ENCODE measurements at places on chromosomes 3 and 15.
A peak's percentile ranks its signal among the peaks of the same experiment; 100 is the strongest.

DNA sequence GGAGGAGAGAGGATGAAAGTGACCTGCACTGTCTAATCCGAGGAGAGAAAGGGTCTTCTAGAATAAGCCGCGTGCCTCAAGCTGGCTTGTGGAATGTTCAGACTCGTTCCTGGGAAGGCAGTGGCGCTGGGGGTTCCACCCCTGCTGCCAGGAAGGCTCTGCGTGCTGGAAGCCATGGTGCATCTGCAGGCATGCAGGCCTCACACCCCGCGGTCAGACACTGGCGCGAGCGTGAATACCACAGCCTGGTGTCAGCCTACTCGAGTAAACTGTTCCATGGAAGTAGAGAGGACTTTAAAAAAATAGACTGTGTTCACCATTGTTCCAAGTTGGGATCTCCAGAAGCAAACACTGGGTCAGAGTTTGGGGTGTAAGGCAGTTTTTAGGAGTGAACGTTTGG is 25.9 kb upstream of the GABRG3 start:
- no peak for DNase-seq

DNA sequence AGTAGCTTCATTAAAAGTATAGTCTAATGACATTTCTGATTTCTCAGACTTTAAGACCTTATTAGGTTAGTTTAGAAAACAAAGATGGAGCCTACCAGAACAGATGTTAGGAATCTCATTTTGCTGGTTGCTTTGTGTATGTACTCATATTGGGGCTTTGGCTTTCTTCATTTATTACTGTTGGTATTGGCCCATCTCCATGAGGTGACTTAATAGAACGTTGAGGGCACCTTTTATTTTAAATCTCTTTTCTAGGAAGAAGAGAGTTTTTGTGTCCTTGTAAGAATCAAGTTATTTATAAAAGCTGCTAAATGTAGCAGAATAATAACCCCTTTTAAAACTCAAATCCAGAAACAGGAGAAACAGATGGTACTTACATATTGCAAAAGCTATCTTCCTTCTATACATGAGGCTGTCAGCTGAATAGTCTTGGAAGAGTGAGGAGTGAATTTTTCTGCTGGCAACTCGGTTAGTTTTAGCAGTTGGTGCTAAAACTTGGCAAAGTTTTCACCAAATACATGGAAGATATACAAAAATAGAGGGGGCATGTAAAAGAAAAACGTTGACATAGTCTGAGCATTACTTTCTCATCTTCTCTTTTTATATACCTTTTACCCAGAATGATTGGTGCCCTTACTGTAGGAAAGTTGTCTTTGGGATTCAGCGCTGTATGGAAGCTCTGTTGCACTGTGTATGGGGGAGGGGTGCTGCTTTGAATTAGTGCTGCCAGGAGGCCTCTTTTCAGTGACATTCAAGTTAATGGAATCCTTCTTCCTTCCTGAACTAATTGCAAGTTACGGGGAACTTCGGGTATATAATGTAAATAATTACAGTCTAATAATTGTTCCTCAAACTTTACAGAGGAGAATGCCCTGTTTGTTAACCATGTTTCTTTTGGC is 35.8 kb downstream of the CTNNB1 start:
- DNase-seq: no peak

DNA sequence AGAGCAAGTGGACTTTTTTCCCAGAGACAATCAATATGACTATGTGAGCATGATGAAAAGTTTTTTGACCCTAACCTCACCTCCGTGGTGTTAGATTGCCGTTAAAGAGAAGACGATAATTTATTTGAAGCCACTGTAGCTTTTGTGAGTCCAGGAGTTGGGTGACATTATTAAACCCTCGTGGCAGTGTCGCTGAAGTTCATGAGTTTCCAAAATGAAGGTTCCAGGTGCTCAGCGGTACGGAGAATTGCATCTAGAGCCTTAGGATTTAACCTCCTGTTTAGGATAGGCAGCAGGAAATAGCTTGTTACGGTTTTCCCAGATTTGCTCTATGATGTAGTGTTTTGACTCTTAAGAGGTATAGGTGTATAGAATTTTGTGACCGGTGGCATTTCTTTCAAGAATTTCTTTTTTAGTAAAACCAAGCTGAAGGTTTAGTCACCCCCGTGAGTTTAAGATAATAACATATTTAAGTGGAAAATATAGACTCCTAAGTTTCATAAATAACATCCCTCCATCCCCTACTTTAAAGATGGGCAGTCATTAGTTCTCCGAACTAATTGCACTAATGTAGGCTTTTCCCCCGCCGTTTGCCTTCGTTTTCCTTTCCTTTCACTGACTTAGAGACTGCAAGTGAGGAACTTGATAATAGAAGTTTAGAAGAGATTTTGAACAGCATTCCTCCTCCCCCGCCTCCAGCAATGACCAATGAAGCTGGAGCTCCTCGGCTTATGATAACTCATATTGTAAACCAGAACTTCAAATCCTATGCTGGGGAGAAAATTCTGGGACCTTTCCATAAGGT is 2.0 kb downstream of the SMC4 start:
- DNase-seq: no peak

- no peak for DNase-seq
Measured at GRCh38 chr3:120435621-120436020, 15.2 kb downstream of the FSTL1 start.

GRCh38 chr3:156477323-156477722 is 77.6 kb downstream of the SSR3 start:
- DNase-seq: no peak

- DNase-seq: peak; percentile 49
Measured at GRCh38 chr15:79243723-79244122, 38.8 kb upstream of the ANKRD34C start.

- DNase-seq: no peak
Measured at GRCh38 chr3:58025837-58026569, 17.8 kb downstream of the FLNB start.

DNA sequence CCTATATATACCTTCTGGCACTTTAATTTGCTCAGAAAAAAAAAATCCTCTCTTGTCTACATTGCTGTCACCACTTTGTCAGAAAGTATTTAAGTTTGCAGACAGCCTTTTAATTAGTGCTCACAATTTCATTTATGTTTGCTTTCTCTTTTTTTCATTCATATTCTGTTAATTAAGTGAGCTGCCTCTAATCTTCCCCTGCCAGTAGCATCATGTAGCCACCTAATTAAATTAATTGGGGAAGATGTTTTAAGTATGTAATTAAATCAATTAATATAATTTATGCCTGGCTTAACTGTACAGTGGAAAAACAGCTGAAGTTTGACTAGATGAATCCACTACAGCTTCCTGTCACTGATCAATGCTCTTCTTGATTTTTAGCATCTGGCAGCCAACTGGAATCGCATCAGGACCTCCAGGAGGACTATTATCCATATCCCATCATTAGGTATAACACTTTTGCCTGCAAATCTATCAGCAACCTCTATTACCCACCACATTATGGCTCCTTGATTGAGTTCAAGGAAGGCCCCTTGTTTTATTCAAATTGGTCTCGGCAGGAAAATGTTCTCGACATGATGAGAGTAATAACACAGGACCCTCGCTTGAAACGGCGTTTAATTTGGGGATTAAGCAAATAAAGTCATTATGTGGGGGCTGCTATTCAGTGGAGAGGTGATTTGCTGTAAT is 118.5 kb downstream of the IQCH start:
- DNase-seq: no peak

DNA sequence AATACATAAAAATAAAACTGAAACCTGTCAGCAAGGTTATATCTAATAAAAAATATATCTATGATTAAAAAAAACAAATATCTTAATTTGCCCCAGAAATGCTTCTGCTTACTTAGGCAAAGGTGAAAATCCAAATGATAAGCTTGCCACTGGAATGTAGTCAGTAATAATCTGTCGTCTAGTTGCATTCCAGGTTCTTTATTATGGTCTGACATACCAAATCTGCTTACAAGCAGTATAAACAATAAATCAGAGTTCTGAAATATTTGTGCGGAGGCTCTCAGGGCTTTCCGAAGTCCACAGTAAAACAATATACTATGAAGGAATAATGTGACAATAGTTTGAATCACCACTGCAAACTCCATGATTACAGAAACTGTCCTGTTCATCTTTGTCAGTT is 1133.5 kb downstream of the ROBO1 start:
- no peak for DNase-seq

DNA sequence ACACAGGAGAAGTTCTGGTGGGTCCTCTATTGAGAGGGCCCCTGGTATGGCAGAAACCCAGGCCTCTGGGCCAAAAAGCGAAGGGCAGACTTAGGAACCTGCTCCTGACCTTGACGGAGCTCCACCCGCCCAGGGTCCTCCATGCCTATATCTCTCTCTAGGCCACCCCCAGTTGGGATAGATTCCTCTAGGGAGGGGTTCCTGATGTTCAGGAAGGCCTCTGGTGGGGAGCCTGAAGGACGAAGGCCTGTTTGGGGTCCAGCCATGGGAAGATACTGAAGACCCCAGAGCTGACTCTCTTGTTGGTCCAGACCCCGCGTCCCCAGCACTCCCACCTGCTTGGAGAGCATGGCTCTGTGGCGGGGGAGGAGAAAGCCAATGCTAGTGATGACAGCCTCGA is 104.2 kb downstream of the CORO2B start:
- peak; percentile 16 for DNase-seq

DNA sequence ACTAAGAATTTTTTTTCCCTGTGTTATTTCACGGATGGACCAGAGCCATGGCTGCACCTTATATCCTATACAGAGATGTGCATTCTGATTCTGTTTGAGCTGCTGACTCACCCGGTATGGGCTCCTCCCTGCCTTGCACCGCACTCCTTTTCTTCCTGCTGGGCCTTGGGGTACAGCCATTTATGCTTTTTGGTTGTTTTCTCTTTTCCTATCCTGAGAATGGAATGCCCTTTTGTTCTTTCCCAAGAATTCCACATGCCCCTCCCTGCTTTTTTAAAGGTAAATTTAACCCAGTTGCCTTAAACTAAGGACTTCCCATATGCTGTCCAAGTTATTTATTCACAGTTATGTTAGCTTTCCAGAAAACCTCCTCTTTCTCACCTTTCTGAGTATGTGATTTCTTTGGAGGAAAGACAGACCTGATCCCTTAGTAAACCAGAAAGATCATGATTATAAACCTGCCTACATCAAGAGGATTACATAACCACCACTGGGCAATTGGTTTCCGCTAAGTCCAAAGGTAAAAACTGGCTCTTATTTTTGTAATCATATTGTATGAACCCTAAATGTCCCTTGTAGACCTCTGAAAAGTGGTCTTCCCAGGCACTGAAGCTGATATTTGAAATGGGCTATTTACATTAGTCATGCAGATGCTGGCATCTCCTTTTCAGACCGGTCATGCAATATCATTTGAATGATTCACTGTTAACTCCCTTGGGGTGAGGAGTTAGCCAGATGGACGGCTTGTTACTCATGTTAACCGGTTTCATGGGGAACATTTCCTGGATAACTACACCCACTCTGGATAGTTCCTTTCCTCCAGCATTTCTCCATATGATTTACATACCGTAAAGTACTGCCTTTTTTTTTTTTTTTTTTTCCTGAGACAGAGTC is 45.5 kb downstream of the TMOD3 start:
- DNase-seq: no peak

GRCh38 chr15:45855907-45856579 is 221.2 kb downstream of the SQOR start:
- no peak for DNase-seq

GRCh38 chr3:33115024-33115768 is 1.4 kb downstream of the CRTAP start:
- peak; percentile 77 for DNase-seq

All from Right ventricle myocardium superior (tissue), 1 donor.